ENCODE measurements at places on chromosomes 11 and 22. TPM values are rescaled to one million over a fixed set of nuclear protein-coding genes. Genes with fewer than 3 reads are reported as not detected.

Gene RAG2
- not detected for total RNA-seq

Gene RHOD
- 0.49 TPM for total RNA-seq

Gene GRM5
- 141 TPM for total RNA-seq

Gene RAG1
- total RNA-seq, result 0.25 TPM

Gene OR2D2
- total RNA-seq, result 0.25 TPM

Gene RANGAP1
- 31.2 TPM for total RNA-seq

Gene NPAS4
- total RNA-seq, result 10.1 TPM

Gene MAPK8IP1
- 75.0 TPM for total RNA-seq

Gene NLRP14
- 0.49 TPM for total RNA-seq

Gene IGLL1
- not detected for total RNA-seq

Gene CRYBA4
- not detected for total RNA-seq

Gene TRIM49
- not detected for total RNA-seq

Gene SLC5A1
- not detected for total RNA-seq

Gene FOSL1
- total RNA-seq, result not detected

Gene CYB5R2
- total RNA-seq, result 2.2 TPM

Gene C22orf31
- not detected for total RNA-seq

Gene CARD18
- not detected for total RNA-seq

Gene KCNA4
- total RNA-seq, result 4.7 TPM

Gene TPBGL
- total RNA-seq, result not detected

Gene NXPE1
- not detected for total RNA-seq

Gene TSGA10IP
- total RNA-seq, result not detected

Gene PGR
- under 0.01 TPM for total RNA-seq

Gene THY1
- total RNA-seq, result 21.4 TPM

Gene OSM
- 0.25 TPM for total RNA-seq

Gene B3GAT1
- total RNA-seq, result 60.2 TPM

Gene DAGLA
- total RNA-seq, result 7.4 TPM

Gene NRXN2
- total RNA-seq, result 157 TPM

Gene OR9G4
- not detected for total RNA-seq

Gene TTC36
- 3.7 TPM for total RNA-seq

Gene SAA4
- total RNA-seq, result not detected

Gene SLC22A6
- total RNA-seq, result 5.7 TPM

Gene NXPE2
- 0.49 TPM for total RNA-seq

Gene C11orf97
- 0.49 TPM for total RNA-seq

Gene FAM180B
- total RNA-seq, result 0.25 TPM

Gene MYBPC3
- not detected for total RNA-seq

Gene PPFIBP2
- total RNA-seq, result 15.5 TPM

Gene RTN4R
- 7.6 TPM for total RNA-seq

Gene YAP1
- 17.2 TPM for total RNA-seq

Gene SPON1
- 36.4 TPM for total RNA-seq

Gene HEPN1
- total RNA-seq, result not detected

Gene OR52I1
- total RNA-seq, result not detected

Gene C11orf87
- total RNA-seq, result 38.8 TPM

Gene OR8U1
- not detected for total RNA-seq

Gene SLC37A2
- 1.2 TPM for total RNA-seq

Gene KRTAP5-11
- not detected for total RNA-seq

Gene CD6
- total RNA-seq, result 0.74 TPM

Gene TUT1
- total RNA-seq, result 6.1 TPM

Gene TMEM132A
- total RNA-seq, result 105 TPM

Gene C1QTNF5
- 3.0 TPM for total RNA-seq

Gene KRTAP5-10
- total RNA-seq, result not detected
